ENCODE measurements at places on chromosomes 7 and 10.

DNA sequence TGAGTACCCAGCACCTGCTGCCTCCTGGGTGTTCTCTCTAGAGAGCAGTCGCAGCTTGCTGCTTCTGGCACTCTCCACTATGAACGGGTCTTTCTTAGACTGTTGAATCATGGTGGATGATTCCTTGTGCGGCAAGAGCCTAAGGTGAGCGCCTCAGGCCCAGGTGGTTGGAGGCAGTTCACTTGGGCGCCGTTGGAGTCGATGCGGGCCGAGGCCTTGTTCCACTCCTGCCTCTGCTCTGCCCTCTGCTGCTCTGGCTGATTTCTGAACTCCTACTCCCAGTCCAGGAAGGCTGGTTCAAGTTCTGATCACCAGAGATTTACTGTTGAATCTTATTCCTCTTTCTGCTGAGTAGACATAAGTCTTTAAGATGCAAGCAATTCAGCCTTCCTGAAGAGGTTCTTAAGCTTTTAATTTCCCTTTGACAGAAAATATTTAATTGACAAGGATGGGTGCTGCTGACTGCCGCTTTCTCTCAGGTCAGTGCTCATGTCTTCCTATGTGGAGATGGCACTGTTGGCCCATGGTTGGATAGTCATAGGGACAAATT lies 10.4 kb downstream of the YKT6 start:
- no peak for DNase-seq

- DNase-seq, result no peak
These were observed 115.9 kb downstream of the PIP4K2A start for GRCh38 chr10:22598478-22598877.

DNA sequence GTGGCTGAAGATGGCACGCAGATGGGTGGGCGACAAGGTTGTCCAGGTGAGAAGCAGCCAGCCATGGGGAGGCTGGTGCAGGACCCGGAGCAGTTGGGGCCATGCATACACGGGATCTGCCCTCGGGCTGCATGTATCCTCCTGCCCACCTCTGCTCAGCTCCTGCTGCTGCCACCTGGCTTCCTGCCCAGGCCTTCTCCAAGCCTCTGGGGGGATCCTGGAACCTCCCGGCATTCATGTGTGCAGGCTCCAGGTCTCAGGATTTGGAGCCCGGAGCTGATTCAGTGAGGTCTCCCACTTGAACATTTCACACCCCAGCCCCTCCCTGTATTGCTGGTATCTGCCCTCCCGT lies 27.0 kb downstream of the PDGFA start:
- DNase-seq, result no peak

DNA sequence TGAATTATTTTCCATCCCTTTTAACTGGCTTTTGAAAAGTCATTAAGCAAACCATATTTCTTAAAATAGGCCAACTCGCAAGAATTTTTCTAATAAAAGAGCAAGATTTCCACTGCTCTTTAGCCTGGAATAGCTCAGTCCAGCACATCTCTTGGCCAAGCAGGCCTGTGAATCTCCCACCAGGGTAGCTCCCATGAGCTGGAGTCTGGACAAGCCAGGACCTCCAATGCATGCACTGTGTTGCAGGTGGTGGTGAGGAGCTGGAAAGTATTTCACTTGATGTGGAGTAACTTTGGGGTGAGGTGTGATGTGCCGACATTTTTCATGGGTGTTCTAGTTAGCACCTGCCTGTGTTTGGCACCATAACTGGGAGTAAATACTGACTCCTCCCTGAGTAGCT lies 117.3 kb upstream of the TBX20 start:
- DNase-seq, result no peak

DNA sequence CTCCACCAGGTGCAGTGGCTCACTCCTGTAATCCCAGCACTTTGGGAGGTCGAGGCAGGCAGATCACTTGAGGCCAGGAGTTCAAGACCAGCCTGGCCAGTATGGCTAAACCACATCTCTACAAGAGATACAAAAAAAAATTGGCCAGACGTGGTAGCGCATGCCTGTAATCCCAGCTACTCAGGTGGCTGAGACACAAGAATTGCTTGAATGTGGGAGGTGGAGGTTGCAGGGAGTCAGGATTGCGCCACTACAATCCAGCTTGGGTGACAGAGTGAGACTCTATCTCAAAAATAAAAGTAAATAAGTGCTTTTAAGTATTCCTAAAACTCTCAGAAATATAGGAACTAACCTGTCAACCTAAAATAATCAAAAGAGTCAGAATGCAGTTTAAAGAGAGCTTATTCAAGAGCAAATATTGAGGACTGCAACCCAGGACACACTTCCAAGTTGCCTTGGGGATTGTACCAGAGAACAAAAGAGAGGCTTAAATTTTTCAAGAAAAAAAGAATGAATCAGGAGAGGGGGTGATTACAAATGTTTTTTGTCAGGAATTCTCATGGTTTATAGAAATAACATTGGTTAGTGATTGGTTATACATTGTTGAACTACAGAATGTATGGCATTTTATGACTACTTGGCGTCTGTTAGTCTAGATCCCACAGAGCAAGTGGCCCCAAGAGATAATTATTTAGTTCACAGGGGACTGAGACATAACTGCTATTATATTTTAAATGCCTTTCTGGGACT lies 33.2 kb upstream of the PPP1R9A start:
- DNase-seq, result no peak

- DNase-seq, result no peak
These were observed 58.5 kb downstream of the BLNK start for GRCh38 chr10:96212911-96213310.

- no peak for DNase-seq
These were observed 107.3 kb upstream of the TMEM72 start for GRCh38 chr10:44803862-44804261.

DNA sequence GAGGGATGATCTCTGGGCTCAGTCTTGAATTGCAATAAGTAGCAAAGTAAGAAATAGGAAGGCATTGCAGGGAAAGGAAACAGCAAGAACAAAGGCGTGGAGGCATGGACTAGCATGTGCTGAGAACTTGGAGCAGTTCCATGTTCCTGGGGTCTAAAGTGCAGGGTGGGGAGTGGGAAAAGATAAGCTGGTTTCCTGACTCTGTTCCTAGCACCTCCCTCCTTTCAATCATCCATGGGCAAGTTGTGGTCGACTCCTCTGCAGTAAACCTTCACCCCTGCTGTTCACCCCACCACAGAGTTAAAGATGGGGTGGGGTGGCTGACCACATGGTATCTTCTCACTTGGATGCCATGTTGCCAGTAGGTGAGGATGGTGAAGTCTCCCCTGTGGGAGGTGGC lies 29.6 kb downstream of the RPS24 start:
- no peak for DNase-seq

- DNase-seq, result no peak
These were observed 25.4 kb downstream of the KAT6B start for GRCh38 chr10:74851831-74852230.

- DNase-seq, result no peak
These were observed 222.9 kb upstream of the ZNF32 start for GRCh38 chr10:43871545-43871944.

DNA sequence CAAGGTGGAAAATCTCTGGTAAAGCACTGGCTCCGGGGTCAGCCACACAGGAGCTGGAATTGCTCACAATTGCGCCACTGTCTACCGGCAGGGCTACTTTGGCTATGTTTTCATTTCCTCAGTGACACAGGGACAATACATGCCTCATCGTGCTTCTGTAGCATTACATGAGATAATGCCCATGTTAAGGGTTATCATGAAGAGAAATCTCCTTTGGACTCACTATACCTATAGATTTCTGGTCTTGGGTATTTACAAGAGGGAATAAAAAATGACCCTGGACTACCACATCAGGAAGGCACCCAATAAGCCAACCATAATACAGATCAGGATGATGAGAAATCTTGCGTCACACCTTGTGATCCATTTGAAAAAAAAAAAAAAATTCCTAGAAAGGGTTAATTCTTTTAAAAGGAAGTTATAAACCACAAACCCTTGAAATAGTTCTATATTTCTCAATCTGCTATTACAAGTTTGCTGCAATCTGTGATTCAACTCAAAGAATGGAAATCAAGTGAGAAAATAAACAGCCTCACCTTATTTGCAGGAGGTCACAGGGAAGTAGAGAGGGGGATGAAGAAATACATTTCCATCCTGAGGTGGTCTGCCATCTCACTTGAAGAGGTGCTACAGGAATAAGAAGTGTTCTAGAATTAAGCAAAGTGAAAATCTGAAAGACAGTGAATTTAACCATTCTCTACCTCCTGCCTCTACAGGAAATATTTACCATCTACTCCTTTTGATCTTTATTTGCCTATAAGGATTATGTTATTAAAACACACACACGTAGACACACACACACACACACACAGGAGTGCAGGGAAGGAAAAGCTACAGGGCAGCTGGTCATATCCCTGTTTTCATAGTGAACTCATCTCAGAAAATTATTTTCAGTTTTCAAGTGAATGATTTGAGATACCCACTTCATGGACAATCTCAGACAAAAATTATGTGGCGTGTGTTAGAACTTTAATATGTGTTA lies 231.3 kb upstream of the CELF2 start:
- DNase-seq, result no peak

GRCh38 chr10:58179238-58179637 lies 88.5 kb downstream of the IPMK start:
- no peak for DNase-seq

DNA sequence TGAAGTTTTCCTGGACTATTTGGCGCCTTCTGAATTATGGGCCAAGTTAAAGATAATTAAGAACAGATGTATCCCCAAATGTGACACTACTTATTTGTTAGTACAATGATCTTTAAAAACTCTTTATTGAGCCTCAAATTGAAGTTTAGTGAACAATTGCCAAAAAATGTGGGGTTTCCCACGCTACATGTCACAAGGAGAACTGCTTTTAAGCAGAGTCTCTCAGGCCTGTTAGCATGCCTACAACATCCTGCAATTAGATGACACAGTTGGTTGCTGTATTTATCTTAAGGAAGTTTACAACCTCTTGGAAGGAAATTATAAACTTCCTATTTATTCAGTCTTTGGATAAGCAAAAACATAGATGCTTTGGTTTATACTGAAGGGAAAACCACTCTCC lies 733.0 kb downstream of the TNS3 start:
- DNase-seq, result no peak

DNA sequence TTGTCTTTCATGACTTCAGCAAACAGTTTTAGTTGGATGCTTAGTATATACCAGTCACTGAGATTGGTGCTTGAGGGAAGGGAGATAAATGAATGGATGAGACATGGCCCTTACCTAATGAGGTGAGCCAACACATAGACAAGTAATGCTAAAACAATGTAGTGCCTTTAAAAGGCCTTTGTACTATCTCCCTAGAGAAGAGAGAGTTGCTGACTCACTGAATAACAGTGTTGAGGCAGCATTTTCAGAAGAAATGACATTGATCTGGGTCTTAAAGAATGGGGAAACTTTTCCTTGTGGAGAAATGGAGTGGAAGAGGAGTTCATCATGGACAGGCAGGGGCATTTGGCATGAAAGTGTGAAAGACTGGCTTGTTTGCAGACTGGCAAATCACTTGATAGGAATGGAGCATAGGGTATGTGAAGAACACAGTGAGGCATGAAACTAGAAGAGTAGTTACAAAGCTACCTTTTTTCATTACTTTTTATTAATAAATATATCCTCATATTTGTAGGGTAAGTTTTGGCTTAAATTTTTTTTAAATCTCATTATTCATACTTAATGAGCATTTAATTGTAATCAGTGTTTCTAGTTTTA lies 91.2 kb downstream of the KAT6B start:
- no peak for DNase-seq

GRCh38 chr10:97069576-97070362 lies 116.0 kb downstream of the SLIT1 start:
- no peak for DNase-seq

DNA sequence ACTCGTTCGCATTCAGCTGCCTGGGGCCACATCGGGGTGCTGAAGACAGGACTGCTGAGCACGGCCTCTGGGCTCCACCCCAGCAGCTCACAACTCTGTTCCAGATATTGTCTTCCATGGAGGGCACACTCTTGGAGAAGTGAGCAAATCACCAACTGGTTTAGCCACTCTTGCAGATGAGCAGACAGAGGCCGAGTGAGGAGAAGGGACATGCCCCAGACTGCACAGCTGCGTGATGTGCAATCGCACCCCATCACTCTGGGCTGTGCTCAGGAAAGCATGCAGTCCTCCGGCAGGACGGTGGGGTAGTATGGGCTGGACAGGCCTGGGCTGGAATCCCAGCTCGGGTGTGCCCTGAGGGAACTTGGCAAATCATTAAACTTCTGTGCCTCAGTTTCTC lies 111.6 kb downstream of the FAM53B start:
- DNase-seq, result no peak

DNA sequence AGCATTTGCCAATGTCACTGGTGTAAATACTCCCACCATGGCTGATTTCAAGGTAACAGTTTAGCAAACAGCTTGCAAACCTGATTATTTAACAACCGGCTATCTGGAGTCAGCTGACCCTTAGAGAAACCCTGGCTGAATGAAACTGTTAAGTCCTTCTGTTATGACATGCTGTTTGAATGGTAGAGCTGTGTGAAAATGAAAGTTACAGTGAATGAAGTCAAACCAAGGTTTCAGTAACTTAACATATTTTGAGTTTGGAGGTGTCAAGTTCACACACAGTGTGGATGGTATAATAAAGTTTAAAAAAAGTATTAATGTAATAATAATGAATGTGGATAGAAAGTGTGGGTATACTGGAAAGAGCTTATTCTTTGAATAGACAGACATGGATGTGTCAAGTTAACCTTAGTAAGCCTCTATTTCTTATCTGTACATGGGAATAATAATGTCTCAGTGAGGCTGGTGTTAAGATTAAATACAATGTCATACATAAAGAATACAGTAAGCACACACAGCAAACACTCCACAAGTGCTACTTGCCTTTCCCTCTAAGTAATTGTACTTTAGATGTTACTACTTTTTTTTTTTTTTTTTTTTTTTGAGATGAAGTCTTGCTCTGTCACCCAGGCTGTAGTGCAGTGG lies 150.4 kb downstream of the TAX1BP1 start:
- no peak for DNase-seq

DNA sequence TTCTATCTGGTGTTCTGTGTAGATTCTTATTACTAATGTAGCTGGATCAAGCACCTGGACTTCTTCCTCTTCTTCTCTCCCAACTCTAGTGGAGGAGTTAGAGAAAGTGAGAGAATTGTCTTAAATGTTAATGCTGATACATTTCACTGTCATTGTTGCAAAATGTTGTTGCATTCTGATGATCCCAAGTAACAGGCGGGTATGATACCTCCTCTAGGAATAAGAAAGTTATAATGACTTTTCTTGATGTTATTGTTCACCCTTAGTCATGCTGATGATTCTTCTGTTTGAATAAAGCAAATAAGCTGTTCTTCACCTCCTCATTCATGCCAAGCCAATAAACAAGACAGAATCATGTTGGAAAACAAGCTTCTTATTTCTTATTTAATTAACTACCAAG lies 9.1 kb downstream of the CHRM2 start:
- DNase-seq, result no peak

GRCh38 chr10:2130705-2131305 lies 393.5 kb upstream of the ADARB2 start:
- no peak for DNase-seq

GRCh38 chr7:24889611-24890010 lies 90.4 kb downstream of the OSBPL3 start:
- DNase-seq, result no peak

DNA sequence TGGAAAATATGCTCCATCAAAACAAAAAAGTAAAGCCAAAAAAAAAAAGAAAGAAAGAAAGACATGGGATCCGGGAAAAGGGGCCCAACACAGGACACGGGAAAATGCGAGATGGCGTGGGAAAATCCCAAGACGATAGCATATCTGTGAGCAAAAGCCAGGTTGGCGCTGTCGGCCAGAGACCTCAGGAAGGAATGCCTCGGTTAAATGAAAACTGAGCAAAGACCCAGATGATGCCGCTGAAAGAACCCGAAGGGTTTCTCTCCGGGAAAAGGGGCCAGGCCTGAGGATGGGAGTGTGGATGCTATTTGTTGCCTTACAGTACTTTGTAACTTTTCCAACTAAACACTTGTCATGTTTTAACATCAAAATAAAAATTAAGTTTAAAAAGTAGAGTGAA lies 49.5 kb upstream of the PPP2R2D start:
- DNase-seq, result no peak

Measured in central memory CD8-positive, alpha-beta T cell (primary cell).